NCI-H1417 treated with DMSO at 0.1 percent for 48 hours (cell line): ENCODE measurements at places on chromosomes 16 and 17.
A peak's percentile ranks its signal among the peaks of the same experiment; 100 is the strongest.

GRCh38 chr17:78211032-78211431 lies 3.0 kb upstream of the BIRC5 start:
- DNase-seq = no peak

DNA sequence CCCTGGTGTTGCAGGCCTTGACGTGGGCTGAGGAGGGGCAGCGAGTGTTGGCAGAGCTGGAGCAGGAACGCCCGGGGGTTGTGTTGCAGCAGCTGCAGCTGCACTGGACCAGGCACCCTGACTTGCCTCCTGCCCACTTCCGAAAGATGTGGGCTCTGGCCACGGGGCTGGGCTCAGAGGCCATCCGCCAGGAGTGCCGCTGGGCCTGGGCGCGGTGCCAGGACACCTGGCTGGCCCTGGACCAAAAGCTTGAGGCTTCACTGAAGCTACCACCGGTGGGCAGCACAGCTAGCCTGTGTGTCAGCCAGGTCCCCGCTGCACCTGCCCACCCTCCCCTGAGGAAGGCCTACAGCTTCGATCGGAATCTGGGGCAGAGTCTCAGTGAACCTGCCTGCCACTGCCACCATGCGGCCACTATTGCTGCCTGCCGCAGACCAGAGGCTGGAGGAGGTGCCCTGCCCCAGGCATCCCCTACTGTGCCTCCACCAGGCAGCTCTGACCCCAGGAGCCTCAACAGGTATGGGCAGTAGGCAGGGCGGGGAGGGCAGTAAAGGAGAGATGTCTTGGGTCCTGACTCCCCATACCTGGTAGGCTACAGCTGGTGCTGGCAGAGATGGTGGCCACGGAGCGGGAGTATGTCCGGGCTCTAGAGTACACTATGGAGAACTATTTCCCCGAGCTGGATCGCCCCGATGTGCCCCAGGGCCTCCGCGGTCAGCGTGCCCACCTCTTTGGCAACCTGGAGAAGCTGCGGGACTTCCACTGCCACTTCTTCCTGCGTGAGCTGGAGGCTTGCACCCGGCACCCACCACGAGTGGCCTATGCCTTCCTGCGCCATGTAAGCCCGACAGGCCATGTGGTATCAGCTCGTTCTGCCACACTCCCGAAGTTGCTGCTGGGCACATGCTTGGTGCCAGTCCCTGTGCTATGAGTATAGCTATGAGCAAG lies 5.6 kb downstream of the PLEKHG4 start:
- peak; percentile 26 for DNase-seq

- DNase-seq = no peak
These were observed 98.4 kb downstream of the XYLT1 start for GRCh38 chr16:17372386-17372785.

- DNase-seq = no peak
These were observed 479 bp downstream of the IRX6 start for GRCh38 chr16:55324285-55325079.

DNA sequence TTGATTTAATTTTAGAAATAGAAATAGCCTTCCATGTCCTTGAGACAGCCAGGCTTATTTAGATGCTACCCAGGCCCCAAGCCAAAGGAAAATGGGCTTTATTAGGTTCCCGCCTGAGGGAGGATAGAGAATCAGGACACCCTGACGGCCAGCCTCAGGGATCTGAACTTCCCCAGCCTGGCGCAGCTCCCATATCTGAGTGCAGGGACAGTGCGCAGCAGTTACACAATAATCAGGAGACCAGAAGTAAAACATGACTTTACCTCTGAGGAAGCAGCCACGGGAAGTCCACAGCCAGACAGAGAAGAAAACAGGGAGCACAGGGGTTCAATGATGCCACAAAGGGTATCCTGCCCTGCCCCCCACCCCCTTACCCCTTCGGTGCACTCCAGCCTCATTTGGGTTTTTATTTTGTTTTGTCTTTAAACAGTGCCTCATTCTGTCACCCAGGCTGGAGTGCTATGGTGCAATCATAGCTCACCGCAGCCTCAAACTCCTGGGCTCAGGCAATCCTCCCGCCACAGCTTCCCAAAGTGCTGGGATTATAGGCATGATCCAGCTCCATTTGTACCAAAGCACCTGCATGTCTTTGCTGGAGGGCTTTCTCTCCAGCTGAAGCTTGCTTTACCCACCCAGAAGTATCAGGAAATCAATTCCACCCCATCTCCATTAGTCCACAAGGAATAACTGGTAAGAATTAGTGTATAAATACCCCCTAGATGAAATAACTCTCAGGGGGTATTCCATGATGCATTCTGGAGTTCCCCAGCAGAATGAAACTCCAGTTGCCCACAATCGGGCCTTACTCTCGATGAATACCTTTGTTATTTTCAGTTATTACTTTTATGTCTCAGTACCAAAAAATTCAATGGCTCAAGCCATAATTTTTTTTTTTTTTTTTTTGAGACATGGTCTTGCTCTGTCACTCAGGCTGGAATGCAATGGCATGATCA lies 21.9 kb downstream of the ORC6 start:
- no peak for DNase-seq

- no peak for DNase-seq
These were observed 1.4 kb upstream of the UNK start for GRCh38 chr17:75783069-75783783.

GRCh38 chr17:62703776-62704380 lies 76.4 kb downstream of the MRC2 start:
- no peak for DNase-seq

- DNase-seq = no peak
These were observed 18.6 kb downstream of the SCNN1B start for GRCh38 chr16:23320693-23321092.

GRCh38 chr17:59675231-59675630 lies 32.0 kb downstream of the PTRH2 start:
- no peak for DNase-seq

DNA sequence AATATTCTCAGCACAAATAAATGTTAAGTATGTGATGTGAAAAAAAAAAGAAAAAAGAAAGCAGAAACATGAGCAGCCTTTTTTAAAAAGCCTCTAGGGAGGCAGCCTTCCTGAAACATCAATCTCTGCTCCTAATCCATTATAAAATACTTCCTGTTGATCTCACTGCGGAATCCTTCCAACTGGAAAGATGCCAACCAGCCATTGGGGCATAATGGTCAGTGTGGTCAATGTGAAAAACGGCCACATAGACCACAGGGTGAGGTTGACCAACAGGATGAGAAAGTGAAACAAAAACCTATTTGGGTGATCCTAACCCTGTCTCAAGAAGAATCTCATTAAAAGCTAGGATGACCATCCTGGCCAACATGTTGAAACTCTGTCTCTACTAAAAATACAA lies 26.1 kb upstream of the ABCA8 start:
- no peak for DNase-seq

DNA sequence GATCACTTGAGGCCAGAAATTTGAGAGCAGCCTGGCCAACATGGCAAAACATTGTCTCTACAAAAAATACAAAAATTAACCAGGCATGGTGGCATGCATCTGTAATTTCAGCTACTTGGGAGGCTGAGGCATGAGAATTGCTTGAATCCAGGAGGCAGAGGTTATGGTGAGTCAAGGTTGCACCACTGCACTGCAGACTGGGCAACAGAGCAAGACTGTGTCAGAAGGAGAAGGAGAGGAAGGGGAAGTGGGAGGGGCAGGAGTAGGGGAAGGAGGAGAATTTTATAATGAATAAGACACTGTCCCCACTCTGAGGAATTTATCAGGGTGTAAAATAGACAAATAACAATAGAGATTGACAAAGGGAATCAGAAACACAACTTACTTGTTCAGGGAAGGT lies 440.6 kb upstream of the DYNLRB2 start:
- no peak for DNase-seq

- no peak for DNase-seq
These were observed 76.0 kb downstream of the CMIP start for GRCh38 chr16:81520560-81521135.

- DNase-seq = no peak
These were observed 25.8 kb downstream of the SOX8 start for GRCh38 chr16:1007284-1007850.

- no peak for DNase-seq
These were observed 232.3 kb downstream of the WWOX start for GRCh38 chr16:78331731-78332130.

DNA sequence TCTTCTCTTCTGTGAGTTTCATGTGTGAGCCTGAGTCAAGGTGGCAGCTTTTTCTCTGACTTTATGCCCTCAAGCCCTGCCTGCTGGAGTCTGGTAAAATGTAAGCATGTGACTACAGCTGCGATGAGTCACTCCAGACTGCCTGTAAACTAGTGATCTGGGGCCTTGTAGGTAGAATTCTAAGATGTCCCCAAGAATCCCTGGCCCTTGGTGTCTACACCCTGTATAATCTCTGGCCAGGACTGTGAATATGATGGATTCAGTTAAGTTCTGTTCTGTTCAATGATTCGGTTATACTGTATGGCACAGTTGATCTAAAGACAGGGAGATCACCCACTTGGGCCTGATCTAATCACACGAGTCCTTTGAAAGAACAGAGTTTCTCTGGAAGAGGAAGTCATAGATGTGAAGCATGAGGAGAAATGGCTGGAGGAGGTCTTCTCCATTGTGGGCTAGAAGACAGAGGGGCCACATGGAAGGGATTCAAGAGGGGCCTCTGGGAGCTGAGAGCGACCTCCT lies 29.8 kb downstream of the PRSS54 start:
- DNase-seq = no peak

DNA sequence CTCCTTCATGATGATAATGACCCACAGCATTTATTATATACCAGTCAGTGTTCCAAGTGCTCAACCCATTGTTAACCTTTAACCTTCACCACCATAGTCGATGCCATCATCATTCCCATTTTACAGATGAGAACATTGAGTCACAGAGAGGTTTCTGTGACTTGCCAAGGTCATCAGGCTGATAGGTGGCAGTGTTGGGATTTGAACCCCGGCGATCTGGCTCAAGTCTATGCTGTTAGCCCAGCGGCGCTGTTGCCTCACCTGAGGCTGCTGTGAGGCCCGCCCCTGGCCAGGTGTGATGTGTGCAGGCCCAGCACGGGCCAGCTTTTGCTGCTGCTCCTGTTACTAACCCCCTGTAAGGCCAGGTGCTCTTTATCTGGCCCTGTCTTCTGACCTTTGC lies 101.2 kb downstream of the OR1D5 start:
- no peak for DNase-seq

GRCh38 chr17:82463391-82463790 lies 4.8 kb downstream of the NARF start:
- no peak for DNase-seq

- no peak for DNase-seq
These were observed 25.0 kb upstream of the KCNJ2 start for GRCh38 chr17:70144260-70144846.

DNA sequence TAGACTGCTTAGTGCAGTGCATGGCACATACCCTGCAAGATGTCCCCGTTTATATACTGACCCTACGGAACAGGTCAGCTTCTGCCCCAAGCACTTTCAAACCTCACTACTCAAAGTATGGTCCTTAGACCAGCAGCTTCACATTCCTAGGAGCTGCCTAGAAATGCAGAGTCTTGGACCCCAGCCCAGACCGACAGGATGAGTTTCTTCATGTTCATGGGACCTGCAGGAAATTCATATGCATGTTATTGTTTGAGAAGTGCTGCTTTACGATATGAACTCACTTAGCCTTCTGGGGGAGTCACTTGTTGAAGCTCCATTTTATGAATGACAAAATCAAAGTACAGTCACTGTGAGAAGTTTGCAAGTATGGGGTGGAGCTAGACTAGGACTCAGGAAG lies 82.6 kb downstream of the DYNLRB2 start:
- DNase-seq = no peak

GRCh38 chr17:59757470-59757869 lies 50.0 kb downstream of the VMP1 start:
- DNase-seq = no peak

GRCh38 chr17:46764709-46765401 lies 53.6 kb downstream of the WNT3 start:
- DNase-seq = no peak

- no peak for DNase-seq
These were observed 3.4 kb downstream of the MAPK8IP3 start for GRCh38 chr16:1709356-1709755.

GRCh38 chr16:55043499-55043898 lies 112.8 kb downstream of the IRX5 start:
- no peak for DNase-seq

GRCh38 chr16:86714166-86714565 lies 135.8 kb downstream of the FOXL1 start:
- no peak for DNase-seq

DNA sequence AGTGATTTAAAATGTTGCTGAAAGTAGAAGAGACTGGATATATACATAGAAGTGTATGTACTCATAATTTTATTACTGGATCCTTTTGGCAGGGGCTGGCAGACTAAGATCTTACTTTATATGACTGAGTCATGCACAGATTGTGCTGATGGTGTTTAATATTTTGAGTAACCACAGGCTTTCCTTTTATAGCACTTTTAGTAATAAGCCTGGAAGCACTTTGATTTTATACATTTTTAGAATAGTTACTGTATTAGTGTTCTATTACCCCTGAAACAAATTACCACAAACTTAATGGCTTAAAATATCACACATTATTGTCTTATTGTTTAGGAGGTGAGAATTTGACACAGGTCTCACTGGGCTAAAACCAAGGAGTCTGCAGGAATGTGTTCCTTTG lies 113.4 kb upstream of the CDH8 start:
- no peak for DNase-seq

- DNase-seq = no peak
These were observed 11.3 kb downstream of the TIMM22 start for GRCh38 chr17:1008008-1008761.

DNA sequence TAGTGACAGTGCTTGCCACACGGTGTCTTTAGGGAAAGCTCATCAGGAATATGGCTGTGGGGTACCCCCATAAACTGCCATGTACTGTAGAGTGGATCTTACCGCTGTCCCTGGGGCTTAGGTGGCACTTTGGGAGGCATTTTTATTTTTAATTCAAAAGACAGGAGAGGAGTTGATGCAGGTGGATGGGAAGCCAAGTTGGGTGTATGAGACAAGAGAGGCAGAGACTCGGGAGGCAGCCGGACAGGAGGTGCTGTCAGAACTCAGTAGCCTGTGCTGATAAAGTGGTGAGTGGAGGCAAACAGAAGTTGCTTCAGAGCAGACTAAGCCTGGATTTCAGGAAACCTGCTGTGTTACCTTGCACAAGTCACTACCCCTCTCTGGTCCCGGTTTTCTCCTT lies 185.9 kb downstream of the TMEM132E start:
- no peak for DNase-seq

DNA sequence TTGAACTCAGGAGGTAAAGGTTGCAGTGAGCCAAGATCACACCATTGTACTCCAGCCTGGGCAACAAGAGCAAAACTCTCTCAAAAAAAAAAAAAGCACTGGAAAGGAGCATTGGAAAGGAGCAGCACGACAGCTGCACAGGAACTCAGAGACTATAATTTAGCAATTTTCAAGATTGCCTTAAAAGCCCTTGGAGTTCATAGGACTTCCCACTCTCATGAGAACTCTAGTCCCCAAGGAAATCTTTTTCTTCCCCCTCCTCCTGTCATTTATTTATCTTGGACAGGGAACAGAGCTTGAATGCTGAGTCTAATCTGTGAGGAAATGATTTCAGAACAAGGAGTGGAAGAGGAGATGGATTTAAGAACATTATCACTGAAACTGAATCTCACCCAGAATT lies 69.0 kb downstream of the PLXDC1 start:
- DNase-seq = no peak

GRCh38 chr16:56848029-56848936 lies 16.7 kb upstream of the SLC12A3 start:
- no peak for DNase-seq
